ENCODE measurements at places on chromosomes 3 and 15. TPM values are rescaled to one million over a fixed set of nuclear protein-coding genes. Genes with fewer than 3 reads are reported as not detected.
A peak's percentile ranks its signal among the peaks of the same experiment; 100 is the strongest.

GRCh38 chr3:175885231-175885766 is 1026.2 kb downstream of the NAALADL2 start:
- H3K4me1 ChIP-seq: no peaks in the 10 kb centered on the region
- DNase-seq: no peak
- no peak overlapping the region for H3K27ac ChIP-seq
- no peaks in the 10 kb centered on the region for H3K27me3 ChIP-seq

DNA sequence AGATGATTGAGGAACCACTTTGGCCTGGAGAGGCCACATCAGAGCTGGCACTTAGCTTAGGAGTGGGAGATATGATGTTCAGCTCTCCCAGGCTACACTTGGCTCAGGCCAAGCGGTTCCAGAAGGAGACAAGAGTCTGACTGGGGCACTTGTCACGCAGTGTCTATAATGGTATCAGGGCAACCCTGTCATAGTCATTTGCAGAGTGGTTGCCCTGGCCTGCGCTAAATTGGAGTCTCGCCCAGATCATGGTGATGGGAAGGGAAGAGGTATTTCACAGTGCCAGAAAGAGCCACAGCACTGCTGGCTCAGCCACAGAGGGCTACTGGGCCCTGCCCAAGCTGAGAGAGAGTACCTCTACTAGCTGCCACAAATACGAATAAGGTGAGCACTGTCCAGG is 186.9 kb upstream of the CRBN start:
- no peaks in the 10 kb centered on the region for H3K27me3 ChIP-seq

DNA sequence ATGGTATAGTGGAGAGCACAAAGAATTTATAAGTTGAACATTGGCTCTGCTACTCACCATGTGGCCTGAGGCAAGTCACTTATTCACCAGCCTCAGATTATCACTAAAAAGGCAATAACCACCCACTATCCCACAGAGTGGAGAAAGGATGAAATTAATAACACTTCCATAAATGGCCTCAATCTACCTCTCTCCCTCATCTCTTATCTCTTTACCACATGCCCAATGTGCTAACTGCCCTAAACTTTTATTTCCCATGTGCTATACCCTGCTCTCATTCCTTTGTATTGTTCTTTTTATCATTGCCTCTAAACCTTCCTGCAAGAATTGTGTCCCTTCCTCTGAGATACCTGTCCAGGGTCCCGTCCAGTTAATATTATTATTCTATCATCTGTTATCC is 26.0 kb downstream of the SLC12A6 start:
- DNase-seq: no peak
- H3K36me3 ChIP-seq: peaks cover 25% of the 10 kb centered on the region
- H3K27me3 ChIP-seq: no peaks in the 10 kb centered on the region
- H3K4me3 ChIP-seq: no peak overlapping the region
- H3K4me1 ChIP-seq: peaks cover 29% of the 10 kb centered on the region
- no peak overlapping the region for H3K27ac ChIP-seq

DNA sequence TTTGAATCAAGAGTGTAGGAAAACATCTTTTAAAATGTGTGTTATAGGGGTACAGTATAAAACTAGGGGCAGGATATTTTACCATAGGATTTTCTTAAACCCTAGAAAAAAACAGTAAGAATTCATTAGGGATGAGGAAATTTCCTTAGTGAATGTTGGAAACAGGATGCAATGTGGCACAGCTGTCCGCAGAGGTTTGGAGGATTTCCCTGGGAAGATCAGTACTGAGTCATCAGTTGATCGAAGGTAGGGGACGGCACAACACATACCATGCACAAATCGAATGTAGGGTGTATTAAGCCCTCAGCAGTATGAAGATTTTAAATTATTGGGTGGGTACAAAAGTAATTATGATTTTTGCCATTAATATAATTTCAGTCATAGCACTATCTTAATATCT is 49.9 kb downstream of the FNDC3B start:
- H3K27ac ChIP-seq: no peak overlapping the region
- DNase-seq: no peak
- H3K36me3 ChIP-seq: peaks cover 24% of the 10 kb centered on the region
- peaks cover 49% of the 10 kb centered on the region for H3K4me1 ChIP-seq

Gene MCCC1
- 30.8 TPM for total RNA-seq

DNA sequence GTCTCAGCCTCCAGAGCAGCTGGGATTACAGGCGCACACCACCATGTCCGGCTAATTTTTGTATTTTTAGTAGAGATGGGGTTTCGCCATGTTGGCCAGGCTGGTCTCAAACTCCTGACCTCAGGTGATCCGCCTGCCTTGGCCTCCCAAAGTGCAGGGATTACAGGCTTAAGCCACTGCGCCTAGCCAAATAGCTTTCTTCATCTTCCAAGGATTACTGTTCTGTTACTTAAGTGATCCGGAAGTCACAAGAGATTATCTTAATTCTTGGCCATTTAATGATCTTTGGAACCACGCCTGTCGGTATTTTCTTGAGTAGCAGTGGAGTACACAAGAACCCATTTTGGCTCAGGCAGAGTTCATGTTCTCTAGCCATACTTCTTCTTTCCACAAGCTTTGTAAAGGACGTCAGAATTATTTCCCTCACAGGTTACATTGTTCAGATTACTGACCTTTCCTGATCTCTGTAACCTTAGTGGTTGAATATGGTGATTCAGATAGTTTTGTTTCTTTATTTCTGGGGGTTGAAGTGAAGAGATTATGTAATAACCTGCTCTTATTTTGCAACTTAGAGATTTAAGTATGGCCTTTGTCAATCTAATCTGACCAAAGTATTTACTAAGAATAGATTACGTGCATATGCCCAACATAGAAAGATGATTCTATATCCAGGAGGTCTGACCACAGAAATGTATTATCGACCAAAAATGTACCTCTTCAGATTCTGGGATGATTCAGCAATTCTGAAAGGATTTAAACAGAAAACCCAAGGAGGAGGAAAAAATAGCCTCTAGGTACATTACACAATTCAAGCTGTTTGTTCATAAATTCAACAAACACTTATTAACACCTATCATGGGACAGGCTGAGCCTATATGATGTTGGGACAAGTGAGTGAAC is 132.2 kb downstream of the GREM1 start:
- no peak overlapping the region for H3K27ac ChIP-seq
- peaks cover 2% of the 10 kb centered on the region for H3K27me3 ChIP-seq
- DNase-seq: no peak
- no peaks in the 10 kb centered on the region for H3K36me3 ChIP-seq
- no peaks in the 10 kb centered on the region for H3K4me1 ChIP-seq

GRCh38 chr3:184133840-184134745 is 1.1 kb upstream of the EIF2B5 start:
- H3K36me3 ChIP-seq: peaks cover 8% of the 10 kb centered on the region
- H3K4me3 ChIP-seq: peak overlapping the region; percentile 94
- H3K27ac ChIP-seq: peak overlapping the region; percentile 89

Gene P2RY1
- total RNA-seq: 0.35 TPM

DNA sequence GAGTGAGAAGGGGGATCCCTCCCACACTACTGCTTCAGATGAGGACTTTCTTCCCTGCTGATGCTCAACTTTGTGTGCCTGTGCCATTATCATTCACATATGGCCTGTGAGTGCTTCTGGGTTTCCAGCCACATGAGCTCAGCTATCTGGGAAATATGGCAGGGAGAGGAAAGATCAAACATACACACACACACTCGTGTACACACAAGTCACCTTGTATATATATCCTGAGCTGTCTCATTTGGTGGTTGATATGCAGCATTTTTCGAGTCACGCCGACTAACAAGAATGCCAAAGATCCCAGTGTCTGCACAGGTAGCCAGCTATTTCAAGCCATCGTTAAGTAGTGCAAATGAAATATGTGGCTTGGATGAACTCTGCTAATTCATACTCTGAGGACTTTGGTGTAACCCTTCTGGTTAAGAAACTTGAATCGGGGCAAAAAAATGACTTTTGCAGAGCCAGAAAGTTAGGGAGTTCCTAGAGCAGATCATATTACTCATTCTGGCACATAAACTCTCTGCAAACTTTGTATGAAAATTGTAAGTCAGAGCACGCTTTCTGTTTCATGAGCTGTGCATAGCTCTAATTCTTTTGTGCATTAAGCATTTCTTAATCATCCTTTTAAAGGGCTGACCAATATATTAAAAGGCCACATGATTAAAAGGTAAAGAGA is 24.9 kb upstream of the WNT5A start:
- no peak overlapping the region for H3K4me3 ChIP-seq
- H3K27ac ChIP-seq: no peak overlapping the region
- no peaks in the 10 kb centered on the region for H3K36me3 ChIP-seq
- peaks cover 2% of the 10 kb centered on the region for H3K27me3 ChIP-seq

Gene GATM
- total RNA-seq: 2.7 TPM

- peaks cover 1% of the 10 kb centered on the region for H3K36me3 ChIP-seq
- no peaks in the 10 kb centered on the region for H3K27me3 ChIP-seq
- H3K4me1 ChIP-seq: peaks cover 51% of the 10 kb centered on the region
These were observed 33.6 kb downstream of the GPR171 start for GRCh38 chr3:151169262-151169947.

Gene OR5K2
- not detected for total RNA-seq

- DNase-seq: no peak
- no peaks in the 10 kb centered on the region for H3K36me3 ChIP-seq
- no peaks in the 10 kb centered on the region for H3K4me1 ChIP-seq
- no peak overlapping the region for H3K4me3 ChIP-seq
- H3K27ac ChIP-seq: no peak overlapping the region
These were observed 17.5 kb upstream of the GOLGA8J start for GRCh38 chr15:30065025-30065801.

DNA sequence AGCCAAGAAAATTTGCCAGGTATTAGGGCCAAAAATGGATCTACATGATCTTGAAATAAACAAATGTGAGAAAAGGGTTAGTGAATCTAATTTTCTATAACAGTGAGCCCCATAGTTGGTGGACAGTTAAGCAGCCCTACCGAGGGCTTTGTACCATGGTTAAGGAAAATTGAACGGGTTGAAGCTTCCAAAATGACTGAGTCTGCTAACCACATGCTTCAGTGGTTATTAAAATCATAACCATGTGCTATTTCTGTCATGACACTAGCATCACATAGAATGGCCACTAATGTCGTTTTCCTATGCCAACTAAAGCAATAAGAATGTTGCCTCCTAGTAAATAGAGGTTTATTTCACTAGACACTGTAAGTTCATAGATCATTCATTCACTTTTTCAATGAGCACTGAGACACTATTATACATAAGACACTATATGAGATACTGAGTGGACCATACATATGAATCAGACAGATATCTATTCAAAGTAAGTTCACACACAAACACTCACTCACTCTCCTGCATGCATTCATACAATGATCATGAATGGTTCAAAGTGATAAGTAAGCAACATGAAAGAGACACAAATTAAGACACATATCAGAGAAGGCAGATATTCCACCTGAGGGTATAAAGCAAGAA is 4.3 kb downstream of the SST start:
- no peaks in the 10 kb centered on the region for H3K36me3 ChIP-seq
- no peaks in the 10 kb centered on the region for H3K4me1 ChIP-seq
- peaks cover 71% of the 10 kb centered on the region for H3K27me3 ChIP-seq

- H3K27ac ChIP-seq: peak within 1 kb of the TSS; percentile 89
- H3K4me3 ChIP-seq: peak within 1 kb of the TSS; percentile 93
- peaks cover 14% of the 10 kb centered on the region for H3K36me3 ChIP-seq
- H3K4me1 ChIP-seq: peaks cover 56% of the 10 kb centered on the region
These were observed at the start of gene C15orf39 for GRCh38 chr15:75201616-75202250. Gene C15orf39 (plus strand): TSS chr15:75201882. CDS start chr15:75206049, 4,167 bp downstream.

DNA sequence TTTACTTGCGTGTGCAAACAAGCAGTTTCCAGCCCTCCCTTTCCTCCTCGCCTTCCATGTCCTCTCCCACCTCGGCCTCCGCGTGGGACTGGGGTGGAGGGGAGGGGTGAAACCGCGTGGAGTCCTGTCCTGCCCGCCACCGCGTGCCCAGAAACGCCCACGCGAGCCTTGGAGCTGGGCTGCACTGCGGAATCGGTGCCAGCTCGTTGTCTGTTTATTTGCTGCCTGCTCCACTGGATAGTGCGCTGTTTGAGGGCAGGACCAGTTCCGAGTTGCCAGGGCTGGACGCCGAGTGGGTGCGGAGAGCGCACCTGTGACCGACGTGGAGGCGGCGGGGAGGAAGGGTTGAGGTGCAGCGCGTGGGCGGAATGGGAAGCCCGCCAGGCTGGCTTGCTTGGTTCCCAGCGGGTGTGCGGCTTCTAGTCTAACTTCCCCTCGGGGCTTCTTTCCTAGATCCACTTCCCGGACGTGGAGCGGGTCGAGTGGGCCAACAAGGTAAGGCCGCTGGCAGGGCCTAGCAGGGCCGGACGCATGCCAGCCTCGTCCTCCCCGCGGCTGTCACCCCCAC is 17.3 kb downstream of the ESYT3 start:
- H3K27ac ChIP-seq: no peak overlapping the region
- H3K27me3 ChIP-seq: no peaks in the 10 kb centered on the region
- H3K36me3 ChIP-seq: no peaks in the 10 kb centered on the region

GRCh38 chr3:14537590-14538450 is 2.3 kb downstream of the GRIP2 start:
- H3K27me3 ChIP-seq: peaks cover 3% of the 10 kb centered on the region
- DNase-seq: no peak
- no peaks in the 10 kb centered on the region for H3K4me1 ChIP-seq
- H3K27ac ChIP-seq: no peak overlapping the region
- H3K36me3 ChIP-seq: no peaks in the 10 kb centered on the region

DNA sequence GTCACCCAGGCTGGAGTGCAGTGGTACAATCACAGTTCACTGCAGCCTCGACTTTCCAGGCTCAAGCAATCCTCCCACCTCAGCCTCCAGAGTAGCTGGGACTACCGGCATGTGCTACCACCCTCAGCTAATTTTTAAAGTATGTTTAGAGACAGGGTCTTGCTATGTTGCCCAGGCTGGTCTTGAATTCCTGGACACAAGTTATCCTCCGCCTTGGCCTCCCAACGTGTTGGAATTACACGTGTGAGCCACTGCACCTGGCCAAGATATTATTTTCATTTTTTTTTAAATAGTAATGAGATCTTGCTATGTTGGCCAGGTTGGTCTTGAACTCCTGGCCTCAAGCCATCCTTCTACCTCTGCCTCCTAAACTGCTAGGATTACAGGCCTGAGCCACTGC is 4.4 kb upstream of the MPI start:
- no peak for DNase-seq
- H3K4me3 ChIP-seq: no peak overlapping the region
- H3K27ac ChIP-seq: no peak overlapping the region

DNA sequence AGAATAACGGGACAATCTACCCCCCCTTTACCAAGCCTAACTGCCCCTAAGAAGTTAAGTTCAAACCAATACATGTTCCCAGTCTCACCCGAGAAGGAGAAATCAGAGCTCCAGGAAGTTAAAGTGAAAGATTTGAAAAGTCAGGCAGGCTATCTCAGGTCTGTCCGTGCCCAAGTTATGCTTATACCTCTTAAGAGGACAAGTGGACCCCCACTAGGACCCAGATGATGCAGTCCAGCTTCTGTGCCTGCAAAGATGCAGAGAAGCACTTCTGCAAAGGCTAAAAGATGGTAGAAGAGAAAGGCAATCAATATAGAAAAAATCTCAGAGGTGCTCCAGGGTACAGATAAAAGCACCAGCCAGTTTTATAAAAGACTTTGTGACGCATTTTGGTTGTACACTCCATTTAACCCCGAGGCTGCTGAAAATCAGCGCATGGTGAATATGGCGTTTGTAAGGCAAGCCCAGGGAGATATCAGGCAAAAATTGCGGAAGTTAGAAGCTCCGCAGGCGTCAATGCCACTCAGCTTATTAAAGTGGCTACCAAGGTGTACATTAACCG is 9.8 kb upstream of the SLC9C1 start:
- no peak overlapping the region for H3K4me3 ChIP-seq
- H3K27ac ChIP-seq: no peak overlapping the region
- DNase-seq: no peak
- no peaks in the 10 kb centered on the region for H3K36me3 ChIP-seq
- peaks cover 2% of the 10 kb centered on the region for H3K4me1 ChIP-seq
- H3K27me3 ChIP-seq: no peaks in the 10 kb centered on the region
